LoVo (cell line): ENCODE measurements at places on chromosomes 2 and 18.

GRCh38 chr2:216520112-216520511 is 21.5 kb downstream of the RPL37A start:
- DNase-seq, result no peak

DNA sequence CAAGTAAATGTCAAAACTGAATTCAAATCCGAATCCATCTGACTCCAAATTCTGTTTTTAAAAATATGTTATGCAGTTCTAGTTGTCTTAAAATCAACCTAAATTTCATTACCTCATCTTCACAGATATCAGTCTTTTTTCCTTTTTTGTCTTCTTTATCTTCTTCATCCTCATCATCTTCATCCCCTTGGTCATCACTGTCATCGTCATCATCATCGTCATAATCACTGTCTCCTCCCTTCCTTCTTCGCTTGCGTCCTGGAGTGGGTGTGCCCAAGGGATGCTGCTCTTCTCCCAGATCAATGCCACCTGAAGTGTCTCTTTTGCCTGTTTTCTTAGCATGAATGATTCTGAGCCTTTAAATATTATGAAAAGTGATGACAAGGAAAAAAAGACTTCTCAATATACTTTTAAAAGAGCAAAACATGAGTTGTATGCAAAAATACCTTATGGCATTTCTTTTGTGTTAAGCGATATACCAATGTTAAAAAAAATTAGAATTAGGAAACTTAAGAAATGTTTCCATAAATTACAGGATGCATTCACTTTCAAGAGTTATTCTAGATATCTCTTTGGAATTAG is 96.0 kb upstream of the WDSUB1 start:
- DNase-seq, result no peak

DNA sequence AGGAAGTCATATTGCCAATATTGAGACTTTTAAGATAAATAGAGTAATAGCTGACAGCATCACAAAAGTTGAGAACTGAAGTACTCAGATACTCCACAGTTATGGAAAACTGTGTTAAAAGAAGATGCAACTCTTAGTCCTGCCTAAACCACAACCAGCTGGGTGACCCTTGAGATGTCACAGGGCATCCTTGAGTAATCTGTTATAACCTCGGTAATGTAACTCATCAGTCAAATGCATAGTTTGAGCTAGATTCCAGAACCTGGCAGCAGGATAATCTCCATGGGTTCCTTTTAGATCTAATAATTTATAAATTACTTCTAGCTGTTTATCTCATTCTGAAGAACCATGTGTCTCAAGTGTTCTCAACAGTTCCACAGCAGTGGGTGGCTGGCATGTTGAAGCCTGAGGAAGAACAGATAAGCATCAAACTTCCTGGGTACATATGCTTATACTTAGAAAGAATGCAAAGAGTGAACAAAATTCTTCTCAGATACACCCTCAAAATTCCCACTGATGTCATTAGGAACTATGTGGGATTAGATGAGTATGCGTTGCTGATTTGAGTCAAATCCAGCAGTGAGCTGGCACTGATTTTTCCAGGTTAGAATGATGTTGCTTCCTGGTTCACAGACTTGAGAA is 304.1 kb upstream of the ERBB4 start:
- DNase-seq, result no peak

DNA sequence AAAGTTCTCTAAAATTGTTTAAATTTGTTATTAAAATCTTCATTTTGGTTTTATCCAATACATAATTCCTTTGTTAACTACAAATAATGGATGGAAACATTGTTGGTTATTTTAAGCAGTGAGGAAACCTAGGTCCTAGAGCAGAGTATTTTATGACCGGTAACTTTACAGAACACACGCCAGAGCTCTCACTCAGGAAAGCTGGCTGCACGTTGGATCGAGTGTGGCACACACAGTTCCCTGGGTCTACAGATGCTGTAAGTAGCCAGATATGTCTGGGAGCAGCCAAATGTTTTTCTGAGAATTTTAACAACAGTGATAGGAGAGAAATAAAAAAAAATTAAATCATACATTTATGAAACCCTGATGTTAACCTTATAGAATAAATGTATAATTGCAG is 264.4 kb downstream of the ZNF407 start:
- DNase-seq, result no peak

GRCh38 chr2:220300806-220301205 is 673.4 kb downstream of the SLC4A3 start:
- DNase-seq, result no peak

- DNase-seq, result no peak
Observed at GRCh38 chr18:54801374-54801773, 26.9 kb upstream of the RAB27B start.
